ENCODE measurements at places on chromosomes 3 and 15.

- DNase-seq: no peak
Measured at GRCh38 chr3:151093905-151094304, 8.4 kb downstream of the MED12L start.

DNA sequence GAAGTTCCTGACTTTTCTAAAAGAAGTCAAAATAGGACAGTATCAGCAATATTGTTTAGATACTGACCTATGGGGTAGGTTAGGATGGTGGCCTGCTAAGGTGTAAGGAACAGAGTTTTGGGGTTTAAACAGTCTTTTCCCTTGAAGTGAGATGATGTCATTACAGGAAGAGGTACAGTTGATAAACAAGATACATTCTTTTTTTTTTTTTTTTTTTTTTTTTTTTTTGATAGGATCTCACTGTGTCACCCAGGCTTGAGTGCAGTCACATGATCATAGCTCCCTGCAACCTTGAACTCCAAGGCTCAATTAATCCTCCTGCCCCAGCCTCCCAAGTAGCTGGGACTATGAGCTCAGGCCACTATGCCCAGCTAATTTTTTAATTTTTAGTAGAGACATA lies 33.3 kb downstream of the SLC25A36 start:
- DNase-seq: no peak

DNA sequence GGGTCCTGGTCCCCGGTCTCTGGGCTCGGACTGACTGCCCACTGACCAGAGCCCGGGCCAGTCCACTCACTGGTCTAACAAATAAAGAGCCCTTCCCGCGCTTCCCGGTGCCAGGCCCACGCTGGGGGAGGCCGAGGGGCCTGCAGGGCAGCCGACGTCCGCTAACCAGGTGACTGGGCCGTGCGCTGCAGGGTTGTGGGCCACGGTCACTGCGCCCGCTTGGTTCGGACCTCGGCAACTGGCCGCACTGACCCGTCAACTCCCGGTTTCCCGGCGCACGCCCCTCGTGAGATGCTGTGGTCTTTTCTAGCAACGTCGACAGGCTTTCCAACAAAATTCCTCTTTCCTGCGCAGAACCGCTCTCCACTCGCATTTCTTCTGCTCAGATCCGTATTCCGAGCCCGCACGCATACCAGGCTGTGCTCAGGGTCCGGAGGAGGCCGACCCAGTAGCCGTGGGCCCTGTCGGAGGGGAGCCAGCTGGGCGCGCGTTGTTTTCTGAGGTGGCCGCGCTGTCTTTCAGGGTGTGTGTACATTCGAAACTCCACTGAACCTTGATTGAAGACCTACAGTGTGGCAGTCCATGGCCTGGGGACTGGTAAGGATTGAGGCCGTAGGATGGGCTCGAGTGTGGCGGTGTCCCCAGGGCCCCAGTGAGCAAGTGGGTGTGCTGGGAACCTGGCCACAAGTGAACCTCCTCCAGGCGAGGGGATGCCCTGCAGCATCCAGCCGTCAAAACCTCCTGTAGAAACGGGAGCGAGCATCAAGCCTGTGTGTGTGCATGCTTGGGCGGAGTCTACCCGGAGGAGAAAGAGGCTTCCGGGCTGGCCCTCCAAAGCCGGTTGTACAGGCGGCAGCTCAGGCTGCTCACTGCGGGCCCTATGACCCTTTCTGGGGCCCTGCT lies 875 bp upstream of the NT5DC2 start:
- peak; percentile 28 for DNase-seq

DNA sequence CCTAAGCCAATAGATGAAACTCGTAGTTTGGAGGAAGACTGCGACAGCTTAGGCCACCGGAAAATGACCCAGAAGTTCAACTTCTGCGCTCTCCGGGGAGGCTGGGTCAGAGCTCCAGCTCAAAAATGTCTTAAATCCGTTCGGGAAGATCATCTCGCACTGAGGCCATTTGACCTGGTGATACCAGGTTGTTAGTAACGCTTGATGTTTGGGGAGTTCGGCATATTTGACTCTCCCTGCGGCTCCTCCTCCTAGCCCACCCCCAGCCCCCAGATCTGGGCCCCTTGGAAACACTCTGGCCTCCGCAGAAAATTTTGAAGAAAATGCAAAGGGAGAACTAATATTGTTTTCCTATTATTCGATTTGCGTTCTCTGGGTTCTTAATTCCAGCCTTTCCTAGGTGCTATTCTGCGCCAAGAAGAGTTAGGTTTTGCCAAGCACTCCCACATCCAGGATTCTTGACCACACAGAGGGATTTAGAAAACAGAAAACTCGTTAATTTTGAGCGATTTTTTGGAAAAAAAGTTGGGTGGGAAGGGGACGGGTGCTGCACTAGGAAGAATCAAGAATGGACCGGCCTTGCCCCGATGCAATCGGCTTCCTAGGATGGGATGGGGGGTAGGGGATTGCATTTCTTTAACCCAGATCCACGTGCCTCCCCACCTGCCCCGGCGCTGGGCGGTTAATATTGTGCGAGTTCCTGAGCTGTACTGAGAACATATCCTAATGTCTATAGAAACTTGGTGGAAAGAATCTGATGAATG lies 50.0 kb downstream of the ZIC4 start:
- no peak for DNase-seq

DNA sequence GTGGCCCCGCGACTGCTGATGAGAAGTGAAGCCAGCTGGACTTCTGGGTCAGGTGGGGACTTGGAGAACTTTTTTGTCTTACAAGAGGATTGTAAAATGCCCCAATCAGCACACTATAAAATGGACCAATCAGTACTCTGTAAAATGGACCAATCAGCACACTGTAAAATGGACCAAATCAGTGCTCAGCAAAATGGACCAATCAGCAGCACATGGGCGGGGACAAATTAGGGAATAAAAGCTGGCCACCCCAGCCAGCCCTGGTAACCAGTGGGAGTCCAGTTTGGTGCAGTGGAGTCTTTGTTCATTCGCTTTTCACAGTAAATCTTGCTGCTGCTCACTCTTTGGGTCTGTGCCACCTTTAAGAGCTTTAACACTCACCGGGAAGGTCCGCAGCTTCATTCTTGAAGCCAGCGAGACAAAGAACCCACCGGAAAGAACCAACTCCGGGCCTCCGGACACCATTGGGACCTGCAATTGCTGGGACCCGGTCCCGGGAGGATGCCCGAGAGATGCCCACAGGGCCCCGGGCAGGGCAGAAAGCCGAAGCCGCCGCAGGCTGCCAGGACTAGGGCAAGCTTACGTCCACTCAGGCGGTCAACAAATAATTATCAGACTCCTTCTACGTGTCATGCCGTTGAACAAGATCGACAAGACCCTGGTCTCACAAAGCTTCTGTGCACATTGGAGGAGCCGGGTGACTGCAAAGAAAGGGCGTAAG lies 8.3 kb upstream of the NR2E3 start:
- DNase-seq: no peak

DNA sequence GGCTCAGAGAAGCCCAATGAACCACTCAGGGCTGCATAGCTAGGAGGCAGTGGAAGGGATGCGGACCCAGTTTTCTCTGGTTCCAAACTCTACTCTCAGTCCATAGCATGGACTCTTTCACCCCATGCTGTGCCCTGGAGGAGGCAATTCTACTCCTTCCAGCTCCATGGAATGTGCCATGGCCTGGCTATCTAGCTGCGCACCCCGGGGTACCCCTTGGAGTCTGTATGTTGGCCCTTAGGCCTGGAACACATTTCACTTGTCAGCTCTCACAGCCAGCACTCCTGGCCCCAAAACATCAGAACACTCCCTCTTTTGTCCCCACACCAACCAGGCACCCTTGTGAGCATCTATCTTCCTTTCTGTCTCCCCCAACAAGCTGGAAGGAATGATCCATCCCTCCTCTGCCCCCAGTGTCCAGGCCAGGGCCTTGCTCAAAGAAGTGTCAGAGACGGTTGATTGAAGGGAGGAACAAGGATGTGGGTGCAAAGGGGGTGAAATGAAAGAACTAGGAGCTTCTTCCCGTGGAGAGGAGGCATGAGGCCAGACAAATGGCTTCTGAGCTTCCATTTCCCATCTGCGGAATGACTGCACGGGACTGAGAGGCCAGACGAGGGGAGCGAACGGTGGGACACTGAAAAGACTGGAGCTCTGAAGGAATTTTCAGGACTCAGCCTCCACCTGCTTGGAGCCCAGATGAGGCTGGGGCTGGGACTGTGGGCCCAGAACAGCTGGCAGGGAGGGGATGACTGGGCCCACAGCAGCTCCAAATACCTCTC lies 2.8 kb downstream of the PRSS50 start:
- no peak for DNase-seq

- no peak for DNase-seq
Measured at GRCh38 chr3:120214176-120214575, 70.8 kb downstream of the GPR156 start.

DNA sequence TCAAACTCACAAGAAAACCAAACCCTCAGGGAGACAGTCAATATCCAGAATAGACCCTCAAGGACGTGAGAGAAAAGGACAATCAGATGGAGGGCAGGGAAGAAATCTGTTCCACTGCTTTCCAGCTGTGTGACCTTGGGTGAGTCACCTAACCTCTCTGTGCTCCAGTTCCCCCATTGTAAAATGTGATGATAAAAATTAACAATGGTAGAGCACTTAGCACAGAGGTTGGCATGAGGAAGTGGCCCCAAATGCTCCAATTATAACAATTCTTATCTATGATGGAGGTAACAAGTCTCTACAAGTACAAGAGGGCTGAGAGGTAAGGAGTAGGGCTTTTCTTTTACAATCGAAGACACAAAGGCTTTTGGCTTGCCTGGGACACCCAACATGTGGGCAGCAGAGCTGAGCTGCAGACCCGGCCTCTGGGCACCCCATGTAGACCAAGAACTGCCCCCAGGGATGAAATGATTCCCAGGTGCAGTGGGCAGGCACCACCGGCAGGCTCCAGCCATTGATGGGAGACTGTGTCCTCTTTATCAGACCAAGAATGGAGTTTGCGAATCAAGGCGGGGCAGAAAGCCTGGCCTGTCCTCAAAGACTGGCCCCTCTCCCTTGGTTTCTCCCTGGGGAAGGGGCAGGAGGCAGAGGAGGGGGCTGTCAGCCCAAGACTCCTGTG lies 22.0 kb downstream of the WNT7A start:
- no peak for DNase-seq

GRCh38 chr3:16406166-16406565 lies 107.3 kb downstream of the RFTN1 start:
- no peak for DNase-seq

DNA sequence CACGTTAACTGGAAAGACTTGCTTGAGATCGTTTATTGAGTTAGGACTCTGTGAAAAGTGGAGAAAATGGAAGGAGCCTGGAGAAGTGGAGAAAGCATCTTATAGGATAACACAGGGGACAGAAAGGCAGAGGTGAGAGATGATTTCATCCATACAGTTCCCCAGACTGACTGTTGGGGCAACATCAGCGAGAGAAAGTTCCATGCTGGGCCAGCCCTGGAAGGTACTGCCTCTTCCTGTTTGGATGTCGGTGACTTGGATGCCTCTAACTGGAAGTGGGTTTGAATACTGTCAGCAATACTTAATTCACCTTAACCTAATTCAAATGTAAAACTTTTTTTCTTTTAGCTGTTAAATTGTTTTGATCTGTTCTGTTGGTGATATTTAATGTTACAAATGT lies 32.3 kb downstream of the ATP13A5 start:
- DNase-seq: no peak

DNA sequence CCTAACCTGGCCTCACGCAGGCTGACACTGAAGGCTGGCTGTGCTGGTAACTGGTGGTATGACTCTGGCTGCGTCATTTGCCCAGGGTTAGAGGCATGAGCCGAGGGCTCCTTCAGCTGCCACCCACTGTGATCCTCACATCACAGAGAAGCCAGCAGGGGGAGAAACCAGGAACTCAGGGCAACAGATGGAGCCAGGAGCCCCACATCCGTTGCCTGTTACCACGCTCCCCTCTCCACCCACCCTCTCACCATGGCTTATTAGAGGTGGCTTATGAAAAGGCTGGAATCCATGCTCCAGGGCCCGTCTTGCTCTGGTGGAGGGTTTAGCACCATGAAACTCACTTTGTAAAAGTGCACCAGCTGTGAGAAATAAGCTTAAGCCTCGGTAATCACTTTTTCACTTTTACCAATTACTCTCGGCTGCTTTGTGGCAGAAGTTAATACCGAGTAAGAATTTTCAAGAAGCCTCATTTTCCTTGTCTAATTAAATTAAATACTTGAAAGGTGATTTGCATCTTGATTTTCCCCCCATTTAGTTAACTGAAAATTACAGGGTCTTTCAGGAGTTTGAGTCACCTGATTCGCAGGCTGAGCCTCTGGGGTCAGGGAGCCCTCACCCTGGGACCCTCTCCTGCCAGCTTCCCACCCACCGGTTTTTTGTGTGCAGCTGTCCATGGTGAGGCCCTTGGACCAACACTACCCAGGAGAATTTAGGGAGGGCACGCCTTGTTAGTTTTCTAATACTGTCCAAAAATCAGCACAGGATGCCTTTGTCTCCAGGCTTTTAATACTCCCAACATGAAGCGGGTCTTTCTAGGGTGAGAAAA lies 60.9 kb downstream of the ASB7 start:
- no peak for DNase-seq

GRCh38 chr3:147408188-147409100 lies 721 bp upstream of the ZIC1 start:
- no peak for DNase-seq

- DNase-seq: no peak
Measured at GRCh38 chr3:124997303-124998246, 58.2 kb downstream of the HEG1 start.

DNA sequence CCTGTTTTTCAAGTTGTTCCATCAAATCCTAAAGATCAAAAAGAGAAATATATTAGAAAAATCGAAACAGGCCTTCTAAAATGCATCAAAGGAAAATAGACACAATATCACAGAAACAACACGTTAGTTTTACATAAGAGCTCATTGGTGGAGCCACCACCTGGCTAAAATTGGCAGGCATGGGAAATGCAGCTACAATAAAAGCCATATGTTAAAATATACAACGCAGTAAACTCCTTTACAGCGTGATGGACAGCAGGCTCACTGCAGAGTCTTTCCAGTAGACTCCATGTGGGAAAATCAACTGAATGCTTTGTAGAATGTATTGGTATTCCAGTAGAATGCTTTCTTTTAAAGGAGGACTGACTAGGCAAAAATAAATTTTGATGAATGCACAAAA lies 40.9 kb upstream of the MYO5C start:
- no peak for DNase-seq

DNA sequence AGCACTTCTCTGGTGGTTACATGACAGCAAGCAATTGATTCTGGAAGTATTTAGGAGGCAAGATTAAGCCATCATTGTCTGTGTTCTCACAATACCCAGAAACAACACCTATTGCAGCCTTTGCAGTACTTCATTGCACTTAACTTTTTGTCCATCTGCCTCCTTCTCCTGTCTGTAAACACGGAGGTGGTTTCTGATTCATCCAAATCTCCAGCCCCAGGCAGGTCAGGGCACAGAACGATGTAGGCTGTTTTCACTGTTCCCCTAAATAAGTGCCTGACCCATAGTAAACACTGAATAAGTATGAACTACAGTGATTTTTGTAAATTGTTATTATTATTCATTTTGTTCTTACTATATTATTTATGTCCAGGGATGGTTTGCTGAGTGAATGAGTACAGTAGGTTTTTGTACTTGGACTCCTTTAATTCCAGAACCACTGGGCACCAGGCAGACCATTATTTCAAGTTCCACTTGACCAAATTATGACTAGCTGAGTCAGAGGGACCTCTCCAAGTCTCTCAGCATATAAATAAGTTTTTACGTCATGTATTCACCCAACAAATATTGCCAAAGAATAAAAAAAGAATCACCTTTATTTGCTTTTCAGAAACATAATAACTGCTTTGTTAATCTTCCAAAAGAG lies 283.3 kb upstream of the TRIM42 start:
- DNase-seq: no peak

- no peak for DNase-seq
Measured at GRCh38 chr3:64266983-64267382, 41.7 kb upstream of the PRICKLE2 start.

- DNase-seq: no peak
Measured at GRCh38 chr3:188697127-188697526, 474.6 kb upstream of the TPRG1 start.

Measured in right lung (tissue), 10 donors.